ENCODE measurements at places on chromosomes 4 and X. TPM values are rescaled to one million over a fixed set of nuclear protein-coding genes. Genes with fewer than 3 reads are reported as not detected.

Gene STARD8
- total RNA-seq = 14.0 TPM

Gene TMPRSS11B
- 40.8 TPM for total RNA-seq

Gene HSFX4
- total RNA-seq = not detected

DNA sequence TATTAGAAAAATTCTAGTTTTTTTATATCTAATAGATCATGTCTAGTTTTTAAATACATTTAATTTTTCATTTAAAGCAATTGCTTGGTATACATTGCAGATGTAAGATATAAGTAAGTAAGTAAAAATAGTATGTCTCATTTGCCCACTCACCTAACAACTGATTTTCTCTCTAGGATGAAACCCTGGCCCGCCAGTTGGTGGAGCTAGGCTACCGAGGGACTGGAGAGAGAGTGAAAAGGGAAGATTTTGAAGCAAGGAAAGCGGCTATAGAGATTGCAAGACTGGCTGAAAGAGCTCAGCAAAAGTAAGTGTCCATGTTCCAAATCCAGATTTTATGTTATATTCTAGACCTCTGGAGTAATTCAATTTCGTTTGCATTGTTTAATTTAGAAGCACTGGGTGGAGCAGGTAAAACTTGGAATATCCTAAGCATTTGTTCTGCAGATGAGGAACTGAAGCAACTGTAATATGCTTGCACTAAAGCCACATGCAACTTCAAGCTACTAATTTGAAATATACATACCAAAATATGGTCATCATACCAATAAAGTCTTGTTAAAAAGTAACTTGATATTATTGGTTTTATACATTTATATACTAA lies 27.1 kb downstream of the CFAP299 start:
- H3K27ac ChIP-seq = no peak overlapping the region
- H3K4me1 ChIP-seq = no peaks in the 10 kb centered on the region
- DNase-seq = no peak
- no peaks in the 10 kb centered on the region for H3K27me3 ChIP-seq

Gene FAM47A
- total RNA-seq = not detected

Gene MAOB
- total RNA-seq = 13.8 TPM

- no peak overlapping the region for H3K27ac ChIP-seq
- H3K4me3 ChIP-seq = no peak overlapping the region
- no peak for DNase-seq
- H3K4me1 ChIP-seq = no peaks in the 10 kb centered on the region
Observed at GRCh38 chrX:14865201-14865600, 7.7 kb downstream of the FANCB start.

DNA sequence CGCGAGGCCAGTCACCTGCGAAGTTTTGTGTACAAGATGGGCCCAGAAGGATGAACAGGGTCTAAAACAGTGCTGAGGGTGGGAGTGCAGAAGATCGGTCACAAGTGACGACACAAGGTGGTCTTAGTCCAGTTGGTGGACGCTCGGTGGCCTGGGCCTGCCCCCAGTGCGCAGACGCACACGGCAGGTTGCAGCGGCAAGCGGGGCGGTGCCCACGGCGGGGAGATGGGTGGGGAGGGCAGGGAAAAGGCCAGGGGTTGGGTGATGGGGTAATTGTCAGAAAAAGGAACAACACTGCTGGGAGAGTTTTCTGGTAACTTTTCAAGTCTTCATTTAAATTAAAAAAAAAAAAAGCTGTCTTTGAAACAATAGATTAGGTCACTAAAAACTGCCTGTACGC lies 1.0 kb upstream of the PRDX4 start:
- no peaks in the 10 kb centered on the region for H3K36me3 ChIP-seq
- no peak overlapping the region for H3K4me3 ChIP-seq

Gene RNF175
- total RNA-seq = 2.2 TPM

DNA sequence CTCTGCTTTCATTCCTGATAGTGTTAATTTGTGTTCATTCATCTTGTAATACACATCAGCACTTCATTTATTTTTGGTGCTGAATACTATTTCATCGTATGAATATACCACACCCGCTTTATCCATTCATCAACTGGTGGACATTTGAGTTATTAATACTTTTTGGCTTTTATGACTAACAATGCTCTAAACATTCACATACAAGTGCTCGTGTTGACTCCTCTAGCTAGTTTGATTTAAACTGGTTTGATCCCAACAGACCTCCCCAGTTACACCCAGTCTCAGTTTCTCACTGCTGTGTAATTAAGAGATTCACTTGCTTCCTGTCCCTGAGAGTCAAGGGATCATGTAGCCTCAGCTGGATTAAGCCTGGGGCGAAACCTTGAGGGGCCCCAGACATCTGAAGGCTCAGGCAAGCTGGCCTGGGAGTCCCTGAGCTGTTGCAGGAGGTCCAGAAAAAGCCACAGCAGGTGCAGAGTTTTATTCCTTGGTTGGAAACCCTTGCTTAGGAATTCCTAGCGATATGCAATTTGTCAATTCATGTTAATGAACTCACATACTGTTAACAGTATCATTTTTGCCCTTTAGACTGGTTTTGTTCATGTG lies 52.8 kb upstream of the CLDN24 start:
- H3K4me3 ChIP-seq = no peak overlapping the region
- no peaks in the 10 kb centered on the region for H3K27me3 ChIP-seq
- H3K27ac ChIP-seq = no peak overlapping the region
- no peaks in the 10 kb centered on the region for H3K36me3 ChIP-seq
- no peak for DNase-seq
- no peaks in the 10 kb centered on the region for H3K4me1 ChIP-seq

Gene GPR50
- total RNA-seq = not detected

Gene TFE3
- 87.4 TPM for total RNA-seq

GRCh38 chr4:7872264-7872771 lies 67.3 kb downstream of the AFAP1 start:
- no peaks in the 10 kb centered on the region for H3K27me3 ChIP-seq
- H3K36me3 ChIP-seq = no peaks in the 10 kb centered on the region
- no peak for DNase-seq

- H3K4me3 ChIP-seq = no peak overlapping the region
- H3K27ac ChIP-seq = no peak overlapping the region
- no peaks in the 10 kb centered on the region for H3K4me1 ChIP-seq
- no peaks in the 10 kb centered on the region for H3K36me3 ChIP-seq
Observed at GRCh38 chr4:26576231-26576739, 7.6 kb upstream of the TBC1D19 start.

- no peak for DNase-seq
- no peak overlapping the region for H3K4me3 ChIP-seq
- no peaks in the 10 kb centered on the region for H3K27me3 ChIP-seq
- H3K27ac ChIP-seq = no peak overlapping the region
- no peaks in the 10 kb centered on the region for H3K36me3 ChIP-seq
- H3K4me1 ChIP-seq = no peaks in the 10 kb centered on the region
Observed at GRCh38 chr4:112410804-112411203, 105.2 kb downstream of the NEUROG2 start.

- no peak for DNase-seq
- no peaks in the 10 kb centered on the region for H3K27me3 ChIP-seq
- H3K4me3 ChIP-seq = no peak overlapping the region
- H3K36me3 ChIP-seq = no peaks in the 10 kb centered on the region
Observed at GRCh38 chr4:12548678-12549077, 935.5 kb downstream of the RAB28 start.

Gene AMOT
- total RNA-seq = 9.8 TPM

DNA sequence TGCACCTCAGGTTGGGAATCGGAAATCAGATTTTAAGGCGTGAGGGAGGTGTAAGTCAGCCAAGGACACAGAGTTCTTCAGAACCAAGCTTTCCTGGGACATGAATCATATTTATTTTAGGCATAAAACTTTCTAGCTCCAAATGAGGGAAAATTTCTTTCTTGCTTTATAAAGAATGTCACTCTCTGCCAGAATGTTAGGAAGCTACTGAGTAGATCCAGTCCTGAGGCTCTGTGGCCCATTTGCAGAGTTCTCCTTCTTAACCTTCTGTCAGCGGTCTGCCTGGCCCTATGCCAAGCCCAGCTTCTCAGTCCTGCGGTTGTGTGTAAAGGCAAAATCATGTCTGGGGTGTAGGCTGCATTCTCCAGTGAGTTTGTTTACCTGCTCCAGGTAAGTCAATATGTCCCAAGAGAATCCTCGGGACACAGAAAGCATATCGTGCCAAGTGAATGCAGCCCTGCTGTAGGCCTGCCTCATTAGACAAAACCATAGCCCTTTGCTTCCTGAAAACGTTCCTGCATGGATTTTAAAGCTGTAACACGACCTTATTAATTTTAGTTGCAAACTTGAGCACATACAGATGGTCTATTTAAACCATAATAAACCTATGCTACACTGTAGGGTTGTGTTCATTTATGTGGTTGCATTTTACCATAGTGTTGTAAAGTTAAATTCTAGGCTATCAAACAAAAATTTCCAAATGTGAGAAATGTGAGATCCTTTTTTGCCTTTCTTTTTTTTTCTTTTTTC lies 29.2 kb upstream of the CCNI start:
- H3K36me3 ChIP-seq = no peaks in the 10 kb centered on the region
- DNase-seq = no peak
- H3K4me3 ChIP-seq = no peak overlapping the region
- no peaks in the 10 kb centered on the region for H3K27me3 ChIP-seq
- peaks cover 15% of the 10 kb centered on the region for H3K4me1 ChIP-seq

DNA sequence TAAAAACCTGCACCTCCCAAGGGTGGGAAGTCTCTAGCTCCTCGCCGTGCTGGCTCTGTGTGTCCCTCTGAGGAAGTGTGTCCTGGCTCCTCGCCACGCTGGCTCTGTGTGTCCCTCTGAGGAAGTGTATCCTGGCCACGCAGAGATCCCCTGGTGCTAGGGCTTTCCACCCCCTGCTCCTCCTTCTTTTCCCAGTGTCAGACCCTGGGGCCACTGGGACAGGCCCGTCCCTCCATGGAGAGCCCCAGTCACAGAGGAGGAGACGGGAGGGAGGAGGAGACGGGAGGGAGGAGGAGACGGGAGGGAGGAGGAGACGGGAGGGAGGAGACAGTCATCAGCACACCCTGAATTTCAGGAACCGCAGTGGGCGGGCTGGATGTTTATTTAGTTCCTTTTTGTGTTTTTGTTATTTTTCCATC lies 53.8 kb upstream of the HGFAC start:
- H3K27ac ChIP-seq = peak overlapping the region; percentile 87
- H3K36me3 ChIP-seq = no peaks in the 10 kb centered on the region
- no peak for DNase-seq
- no peaks in the 10 kb centered on the region for H3K27me3 ChIP-seq
- H3K4me3 ChIP-seq = peak overlapping the region; percentile 42

DNA sequence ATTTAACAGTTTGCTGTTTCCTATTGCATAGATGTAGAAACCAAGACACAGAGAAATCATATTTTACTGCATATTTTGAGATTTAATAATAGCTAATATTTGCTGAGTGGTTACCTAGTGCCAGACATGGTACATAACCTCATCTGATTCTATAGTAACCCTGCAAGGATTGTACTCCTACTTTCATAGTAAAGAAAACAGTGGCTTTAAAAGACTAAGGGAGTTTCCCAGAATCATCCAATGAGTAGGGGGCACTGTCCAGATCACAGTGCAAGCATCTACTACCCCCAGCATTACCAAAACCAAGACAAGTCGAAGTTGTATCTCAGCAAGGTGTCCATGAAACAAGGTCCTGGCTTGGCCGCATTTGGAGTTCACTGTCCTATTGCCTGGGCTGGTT lies 224.5 kb upstream of the TENM3 start:
- H3K4me3 ChIP-seq = no peak overlapping the region
- no peaks in the 10 kb centered on the region for H3K4me1 ChIP-seq
- no peak for DNase-seq
- H3K27ac ChIP-seq = no peak overlapping the region
- no peaks in the 10 kb centered on the region for H3K36me3 ChIP-seq

Gene SOWAHD
- total RNA-seq = not detected

GRCh38 chr4:165709516-165709915 lies 163.5 kb upstream of the TLL1 start:
- H3K27ac ChIP-seq = no peak overlapping the region
- H3K27me3 ChIP-seq = no peaks in the 10 kb centered on the region
- no peaks in the 10 kb centered on the region for H3K36me3 ChIP-seq
- H3K4me1 ChIP-seq = no peaks in the 10 kb centered on the region
- DNase-seq = no peak
- no peak overlapping the region for H3K4me3 ChIP-seq

GRCh38 chr4:15132739-15133138 lies 130.5 kb downstream of the CPEB2 start:
- H3K27me3 ChIP-seq = no peaks in the 10 kb centered on the region
- H3K36me3 ChIP-seq = no peaks in the 10 kb centered on the region
- H3K4me3 ChIP-seq = no peak overlapping the region
- no peak overlapping the region for H3K27ac ChIP-seq
- DNase-seq = no peak

Gene RNF212
- total RNA-seq = 7.9 TPM

GRCh38 chrX:45771560-45772340 lies 571.1 kb upstream of the DIPK2B start:
- no peaks in the 10 kb centered on the region for H3K27me3 ChIP-seq
- no peaks in the 10 kb centered on the region for H3K36me3 ChIP-seq
- peak overlapping the region; percentile 8 for H3K4me3 ChIP-seq
- peak overlapping the region; percentile 79 for H3K27ac ChIP-seq
- DNase-seq = no peak

DNA sequence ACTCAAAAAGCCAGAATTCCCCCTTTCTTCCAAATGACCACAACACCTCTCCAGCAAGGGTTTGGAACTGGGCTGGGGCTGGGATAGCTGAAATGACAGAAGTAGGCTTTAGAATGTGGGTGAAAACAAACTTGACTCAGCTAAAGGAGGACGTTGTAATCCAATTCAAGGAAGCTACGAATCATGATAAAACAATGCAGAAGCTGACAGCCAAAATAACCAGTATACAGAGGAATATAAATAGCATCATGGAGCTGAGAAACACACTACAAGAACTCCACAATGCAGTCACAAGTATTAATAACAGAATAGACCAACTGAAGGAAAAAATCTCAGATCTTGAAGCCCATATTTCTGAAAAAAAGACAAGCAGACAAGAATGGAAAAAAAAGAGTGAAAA lies 95.8 kb upstream of the TET2 start:
- H3K4me1 ChIP-seq = no peaks in the 10 kb centered on the region
- DNase-seq = no peak
- H3K4me3 ChIP-seq = no peak overlapping the region
- no peaks in the 10 kb centered on the region for H3K36me3 ChIP-seq
- no peak overlapping the region for H3K27ac ChIP-seq
- no peaks in the 10 kb centered on the region for H3K27me3 ChIP-seq

Gene CSAG2
- not detected for total RNA-seq

Gene GNRHR
- not detected for total RNA-seq

GRCh38 chrX:44431194-44431593 lies 87.7 kb upstream of the EFHC2 start:
- no peak for DNase-seq
- H3K27ac ChIP-seq = no peak overlapping the region
- no peak overlapping the region for H3K4me3 ChIP-seq
- H3K27me3 ChIP-seq = no peaks in the 10 kb centered on the region
- H3K4me1 ChIP-seq = no peaks in the 10 kb centered on the region

DNA sequence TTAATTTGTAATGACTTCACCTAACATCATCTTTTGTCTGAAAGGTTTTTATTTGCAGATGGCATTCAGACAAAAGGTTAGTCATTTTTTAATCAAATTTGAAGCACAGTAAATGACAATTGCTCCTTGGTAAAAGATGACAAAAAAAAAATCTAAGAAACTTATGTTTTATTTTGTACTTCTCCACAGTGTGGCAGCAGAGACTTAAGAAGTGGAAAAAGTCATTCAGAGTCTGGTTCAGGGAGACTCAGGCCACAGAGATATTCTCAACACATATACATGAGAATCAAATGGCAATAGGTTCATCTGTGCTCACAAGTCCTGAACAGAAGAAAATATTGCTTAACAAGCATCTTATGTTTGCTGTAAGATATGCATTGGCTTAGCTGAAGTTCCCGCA lies 436.2 kb downstream of the KCNIP4 start:
- H3K27ac ChIP-seq = no peak overlapping the region
- no peaks in the 10 kb centered on the region for H3K36me3 ChIP-seq
- H3K4me1 ChIP-seq = no peaks in the 10 kb centered on the region
- no peaks in the 10 kb centered on the region for H3K27me3 ChIP-seq

Measured in vagina (tissue), 2 donors.